ENCODE measurements at places on chromosomes 3 and 15. TPM values are rescaled to one million over a fixed set of nuclear protein-coding genes. Genes with fewer than 3 reads are reported as not detected.

STAB1 gene
- 47.9 TPM for polyA plus RNA-seq

GATA2 gene
- polyA plus RNA-seq: 9.4 TPM

RCCD1 gene
- polyA plus RNA-seq: 21.0 TPM

GP9 gene
- polyA plus RNA-seq: 1.9 TPM

ROPN1 gene
- polyA plus RNA-seq: 0.30 TPM

GRCh38 chr3:38563070-38563885 is 67.1 kb downstream of the EXOG start:
- DNase-seq: no peak

DNA sequence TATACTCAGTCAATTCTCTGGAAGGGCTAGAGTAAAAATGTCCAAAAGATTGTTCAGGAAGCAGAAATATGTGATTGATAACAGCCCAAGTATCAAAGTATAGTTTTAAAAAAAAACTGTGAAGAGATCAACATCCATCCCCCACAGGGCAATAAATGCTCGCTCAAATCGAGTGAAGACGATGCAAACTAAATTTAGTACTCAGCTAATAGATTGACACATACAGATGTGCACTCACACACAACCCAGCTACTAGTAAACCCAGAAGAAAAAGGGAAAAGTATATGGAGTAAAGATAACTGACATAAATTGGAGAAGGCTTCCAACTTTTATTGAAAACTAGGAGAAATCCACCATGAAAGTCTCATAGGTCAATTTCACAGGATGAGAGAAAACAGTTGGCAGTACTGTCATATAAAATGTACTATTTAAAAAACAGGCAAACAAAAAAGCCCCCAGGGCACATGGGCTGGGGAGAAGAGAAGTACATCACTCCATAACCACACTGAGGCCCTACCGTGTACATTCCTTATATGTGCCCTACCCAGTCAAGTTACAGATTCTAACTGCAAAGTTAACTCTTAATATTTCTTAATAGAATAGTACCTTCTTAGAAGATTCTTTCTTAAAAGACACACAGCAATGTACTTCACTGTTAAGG is 125.7 kb downstream of the TBL1XR1 start:
- DNase-seq: no peak

- no peak for DNase-seq
These were observed 569.3 kb downstream of the MECOM start for GRCh38 chr3:169094204-169094603.

GRCh38 chr3:62052331-62052730 is 321.0 kb downstream of the FEZF2 start:
- no peak for DNase-seq

GRCh38 chr3:89000886-89001285 is 106.5 kb upstream of the EPHA3 start:
- no peak for DNase-seq

Measured in left lung (tissue), 14 donors.